ENCODE measurements at places on chromosomes 12 and 14. TPM values are rescaled to one million over a fixed set of nuclear protein-coding genes. Genes with fewer than 3 reads are reported as not detected.

- no peak for DNase-seq
Observed at GRCh38 chr14:43522901-43523300, 984.2 kb downstream of the FSCB start.

ACSS3 gene
- total RNA-seq, result 4.1 TPM

DNA sequence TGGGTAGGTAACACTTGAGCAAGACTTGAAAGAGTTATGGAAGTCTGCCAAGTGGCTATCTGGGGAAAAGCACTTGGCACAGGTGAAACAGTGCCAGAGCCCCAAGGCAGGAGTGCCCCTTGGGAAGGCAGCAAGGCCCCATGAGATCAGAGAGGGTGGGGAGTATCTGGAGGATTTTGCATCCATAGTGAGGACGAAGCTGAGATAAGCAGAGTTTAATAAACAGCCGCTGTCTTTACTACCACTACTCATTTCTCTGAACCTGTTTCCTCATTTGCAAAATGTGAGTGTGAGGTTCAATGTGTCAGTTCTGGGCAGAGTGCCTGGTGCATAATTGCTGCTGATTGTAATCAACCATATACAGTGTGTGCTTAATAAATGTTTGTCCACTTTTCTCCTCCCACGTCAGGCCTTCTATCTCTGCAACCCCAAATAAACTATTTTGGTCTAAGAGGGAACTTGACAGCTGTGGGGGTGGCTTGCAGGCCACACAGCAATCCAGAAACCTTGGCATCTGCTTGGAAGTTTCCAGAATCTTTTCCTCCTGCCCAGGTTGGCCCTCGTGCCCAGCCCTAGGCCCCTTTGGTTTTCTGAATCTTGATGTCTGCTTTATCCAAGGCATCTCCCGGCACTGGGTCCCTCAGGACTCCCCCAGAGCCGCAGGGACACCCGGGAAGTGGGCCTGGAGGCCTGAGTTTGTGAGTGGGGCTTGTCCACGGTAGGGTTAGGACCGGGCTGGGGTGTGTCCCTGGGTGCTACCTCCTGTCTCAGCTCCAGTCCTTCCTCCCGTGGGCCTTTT lies 4.5 kb downstream of the ABCB9 start:
- DNase-seq, result peak; percentile 33

AKAP5 gene
- total RNA-seq, result 37.5 TPM

UBC gene
- 1,522 TPM for total RNA-seq

VWF gene
- 8.2 TPM for total RNA-seq

All from frontal cortex (tissue), 4 donors.